Fibroblast of skin of right biceps (primary cell): ENCODE measurements at places on chromosomes 12 and 14.

DNA sequence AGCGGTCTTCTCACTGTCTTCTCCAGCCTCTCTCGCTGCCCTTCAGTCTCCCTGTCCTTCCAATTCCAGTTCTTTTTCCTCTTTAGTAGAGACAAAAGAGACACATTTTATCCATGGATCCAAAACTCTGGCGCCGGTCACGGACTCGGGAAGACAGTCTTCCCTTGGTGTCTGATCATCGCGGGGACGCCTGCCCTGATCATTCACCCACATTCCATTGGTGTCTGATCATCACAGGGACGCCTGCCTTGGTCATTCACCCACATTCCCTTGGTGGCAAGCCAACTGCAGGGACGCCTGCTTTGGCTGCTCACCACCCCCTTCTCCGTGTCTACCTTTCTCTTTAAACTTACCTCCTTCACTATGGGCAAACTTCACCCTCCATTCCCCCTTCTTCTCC, 619.5 kb downstream of the RERGL start:
- DNase-seq, result no peak

GRCh38 chr14:100041271-100041670, 24.0 kb upstream of the EVL start:
- DNase-seq, result no peak

DNA sequence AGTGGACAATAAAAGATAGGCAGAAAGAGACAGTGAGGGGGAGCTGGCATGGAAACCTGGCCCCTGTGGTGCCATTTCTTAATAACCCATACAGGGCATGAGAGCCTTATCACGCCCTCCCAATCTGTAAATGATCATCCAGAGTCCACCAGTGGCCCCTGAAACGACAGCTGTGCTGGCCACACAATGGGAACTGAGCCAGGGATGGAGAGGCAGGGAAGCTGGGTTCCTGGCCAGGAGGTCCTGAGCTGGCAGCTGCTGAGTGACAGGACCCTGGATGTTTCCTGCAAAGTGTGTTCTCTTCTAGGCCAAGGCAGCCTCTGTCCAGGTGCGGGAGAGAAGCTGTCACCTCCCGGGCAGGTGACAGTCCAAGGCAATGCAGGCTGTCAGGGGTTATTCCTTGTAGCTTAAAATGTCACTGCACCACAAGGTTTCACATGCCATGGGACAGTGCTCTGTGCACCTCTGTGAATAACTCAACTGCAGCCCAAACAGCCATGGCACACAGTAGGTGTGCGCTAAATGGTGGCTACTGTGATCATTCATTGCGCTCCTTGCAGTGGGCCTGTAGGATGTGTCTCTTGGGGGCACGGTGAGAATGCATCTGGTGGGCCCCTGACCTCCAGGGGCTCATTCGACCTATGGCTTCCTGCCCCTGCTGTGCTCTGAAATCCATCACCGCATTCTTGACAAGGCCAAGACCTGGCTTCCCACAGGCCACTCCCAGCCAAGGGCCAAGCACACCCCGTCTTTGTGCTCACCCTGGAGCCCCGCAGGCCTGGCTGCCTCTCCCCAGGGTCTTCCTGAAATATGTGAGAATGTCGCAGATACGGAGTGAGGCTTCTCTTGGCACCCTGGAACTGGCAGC, 46.3 kb upstream of the BCL11B start:
- DNase-seq, result no peak

- no peak for DNase-seq
Measured at GRCh38 chr14:104306450-104307040, 168.2 kb downstream of the KIF26A start.

GRCh38 chr12:8033153-8034044, 883 bp downstream of the FOXJ2 start:
- peak; percentile 73 for DNase-seq

DNA sequence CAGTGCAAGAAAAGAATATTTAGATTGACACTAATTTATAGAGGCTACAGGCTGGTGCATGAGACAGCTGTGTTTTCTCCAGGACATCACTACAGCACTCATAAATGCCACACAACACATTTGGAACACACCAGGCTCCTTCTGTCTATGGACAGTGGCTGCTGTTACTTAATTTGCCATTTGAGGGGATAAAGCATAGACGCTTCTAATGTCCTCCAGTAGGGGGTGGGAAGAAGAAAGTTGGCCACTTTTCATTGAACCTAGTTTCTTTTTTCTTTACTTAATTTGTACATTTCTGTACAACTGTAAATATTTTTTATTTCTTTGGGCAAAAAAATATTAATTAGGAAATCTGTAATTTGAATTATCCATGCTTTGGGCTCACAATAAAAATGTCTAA, 12.4 kb upstream of the RTN1 start:
- no peak for DNase-seq

- no peak for DNase-seq
Measured at GRCh38 chr12:3379079-3379478, 111.9 kb upstream of the PRMT8 start.

DNA sequence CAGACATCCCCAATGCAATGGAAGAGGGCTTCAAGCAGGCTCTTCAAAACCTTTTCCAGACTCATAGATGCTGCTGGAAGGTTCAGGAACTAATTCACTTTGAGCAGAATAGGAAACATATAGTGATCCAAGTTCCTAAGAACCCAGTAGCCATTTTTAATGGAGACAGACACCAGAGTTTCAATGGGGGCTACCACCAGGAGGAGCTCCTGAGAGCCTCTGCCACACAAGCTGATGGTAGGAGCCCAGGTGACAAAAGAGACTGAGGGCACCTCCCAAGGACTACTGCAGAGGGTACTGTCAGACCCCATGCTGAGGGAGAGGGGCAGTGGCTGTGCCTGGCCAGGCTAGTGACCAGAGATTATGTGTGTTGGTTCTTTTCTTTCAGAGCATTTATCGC, 45.9 kb downstream of the IFNG start:
- DNase-seq, result no peak

GRCh38 chr14:24052656-24053547, 1.1 kb downstream of the CARMIL3 start:
- DNase-seq, result no peak

- peak; percentile 62 for DNase-seq
Measured at GRCh38 chr14:53515276-53515675, 362.2 kb upstream of the DDHD1 start.

DNA sequence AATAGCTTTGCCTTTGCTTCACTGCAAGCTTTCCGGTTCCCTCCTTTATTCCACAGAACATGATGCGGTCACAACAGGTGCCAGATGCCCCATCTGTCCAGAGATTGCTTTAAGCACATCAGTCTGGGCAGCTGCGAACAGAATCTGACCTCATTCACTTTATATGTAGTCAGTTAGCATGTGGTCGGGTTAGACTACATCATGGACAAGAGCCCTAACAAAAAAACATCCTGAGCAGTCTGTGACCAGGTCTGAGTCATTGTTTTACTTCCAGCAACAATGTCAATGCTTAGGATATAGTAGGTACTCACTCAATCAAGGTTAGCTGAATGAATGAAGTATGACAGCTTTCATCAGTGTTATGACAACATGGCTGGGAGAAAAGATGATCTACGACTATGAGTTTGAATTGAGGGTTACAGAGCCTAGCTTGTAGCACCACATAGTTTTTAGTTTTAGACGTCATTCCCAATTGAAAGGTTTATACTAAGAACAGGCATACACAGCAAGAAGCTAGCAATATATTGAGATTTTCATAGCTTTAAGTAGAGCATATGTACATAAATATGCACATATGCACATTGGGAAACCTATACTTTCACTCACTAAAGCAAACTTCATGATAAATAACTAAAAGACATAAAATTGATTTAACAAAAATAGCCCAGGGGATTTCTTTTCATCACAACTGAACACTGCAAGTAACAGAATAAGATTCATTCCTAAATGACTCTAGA, 64.2 kb upstream of the TMCC3 start:
- DNase-seq, result peak; percentile 52

- peak; percentile 7 for DNase-seq
Measured at GRCh38 chr14:80350707-80351106, 139.4 kb upstream of the DIO2 start.

GRCh38 chr14:54023027-54023426, 66.4 kb upstream of the BMP4 start:
- DNase-seq, result no peak

DNA sequence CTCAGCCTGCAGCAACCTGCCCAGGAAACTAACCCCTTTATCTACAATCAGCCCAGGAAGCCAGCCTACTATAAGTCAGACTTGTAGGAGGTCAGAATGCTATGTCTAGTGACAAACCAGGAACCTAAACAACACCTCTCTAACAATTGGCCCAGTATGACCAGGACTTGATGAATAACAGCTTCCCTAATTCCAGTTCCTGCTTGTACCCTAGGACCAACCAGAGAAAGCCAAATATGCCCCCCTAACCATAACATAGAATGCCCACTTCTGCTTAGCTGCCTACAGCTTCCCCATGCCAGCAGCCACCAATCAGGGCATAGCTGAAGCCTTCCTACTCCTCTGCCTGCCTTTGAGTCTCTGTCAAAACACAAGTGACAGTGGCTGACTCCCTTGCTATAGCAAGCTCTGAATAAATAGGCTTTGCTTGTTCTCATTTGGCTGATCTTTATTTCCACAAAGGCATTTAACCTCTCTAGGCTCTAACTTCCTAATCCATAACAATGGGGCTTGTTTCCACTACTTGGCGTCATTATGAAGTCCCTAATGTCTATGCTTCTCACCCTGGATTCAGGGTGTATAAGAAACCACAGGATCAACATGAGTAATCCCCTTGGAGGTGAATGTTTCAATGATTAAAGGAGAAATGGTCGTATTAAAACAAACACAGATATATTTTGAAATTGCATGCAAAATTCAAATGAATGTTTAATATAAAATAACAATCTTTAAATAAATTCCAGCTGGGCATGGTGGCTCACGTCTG, 220.2 kb downstream of the ANO6 start:
- DNase-seq, result no peak
